Brain (organoid and tissue), 16 donors: ENCODE measurements at places on chromosomes 3 and 15. TPM values are rescaled to one million over a fixed set of nuclear protein-coding genes. Genes with fewer than 3 reads are reported as not detected.

Gene MANF
- polyA plus RNA-seq, result 60.3 TPM

GRCh38 chr3:48930590-48930989 is 11.9 kb downstream of the ARIH2 start:
- no peak for DNase-seq

GRCh38 chr3:11060500-11061251 is 68.1 kb downstream of the SLC6A1 start:
- DNase-seq, result peak; percentile 81

Gene NMB
- 10.5 TPM for polyA plus RNA-seq

DNA sequence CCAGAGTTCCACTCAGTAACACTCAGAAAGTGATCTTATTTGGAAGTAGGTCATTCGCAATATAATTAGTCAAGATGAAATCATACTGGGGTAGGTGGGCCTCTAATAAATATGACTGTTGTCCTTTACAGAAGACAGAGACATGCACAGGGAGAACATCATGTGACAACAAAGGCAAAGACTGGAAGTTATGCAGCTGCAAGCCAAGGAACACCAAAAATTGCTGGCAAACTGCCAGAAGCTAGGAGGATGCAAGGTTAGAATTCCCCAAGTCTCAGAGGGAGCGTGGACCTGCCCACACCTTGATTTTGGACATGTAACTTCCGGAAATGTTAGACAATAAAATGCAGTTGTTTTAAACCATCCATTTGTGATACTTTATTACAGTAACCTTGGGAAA is 471.5 kb upstream of the AGTR1 start:
- no peak for DNase-seq

- no peak for DNase-seq
These were observed 31.5 kb upstream of the LAMP3 start for GRCh38 chr3:183193762-183194689.

GRCh38 chr3:106343811-106344210 is 475.0 kb upstream of the CBLB start:
- DNase-seq, result no peak

- DNase-seq, result no peak
These were observed 92.7 kb downstream of the SEC22A start for GRCh38 chr3:123294296-123294938.

GRCh38 chr3:174777813-174778212 is 81.3 kb upstream of the NAALADL2 start:
- DNase-seq, result no peak

Gene DNAH1
- polyA plus RNA-seq, result 1.8 TPM

- DNase-seq, result no peak
These were observed 1113.2 kb downstream of the IGSF11 start for GRCh38 chr3:117921411-117921810.

Gene KCNMB2
- 22.3 TPM for polyA plus RNA-seq

Gene NMNAT3
- polyA plus RNA-seq, result 28.1 TPM

Gene ANKRD34C
- 0.20 TPM for polyA plus RNA-seq

DNA sequence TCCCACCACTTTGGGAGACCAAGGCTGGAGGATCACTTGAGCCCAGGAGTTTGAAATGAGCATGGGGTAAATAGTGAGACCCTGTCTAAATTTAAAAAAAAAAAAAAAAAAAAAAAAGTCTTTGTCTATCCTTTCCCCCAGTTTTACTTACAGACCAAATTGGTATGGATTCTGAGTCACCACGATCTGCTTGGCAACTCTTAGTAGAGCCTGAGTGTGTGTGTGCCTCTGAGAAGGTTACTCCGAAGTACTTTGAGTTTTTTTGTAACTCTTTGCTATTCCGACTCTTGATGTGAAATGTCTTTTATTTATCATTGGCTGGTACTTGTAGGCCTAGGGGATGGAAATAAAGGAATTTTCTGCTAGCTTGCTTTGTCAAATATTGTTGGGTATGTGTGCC is 63.3 kb downstream of the RBM6 start:
- no peak for DNase-seq

Gene CACNA2D2
- polyA plus RNA-seq, result 3.0 TPM

Gene CFAP92
- 0.27 TPM for polyA plus RNA-seq

Gene CCDC33
- 0.46 TPM for polyA plus RNA-seq

Gene CIDEC
- polyA plus RNA-seq, result not detected

GRCh38 chr3:88775026-88775690 is 332.3 kb upstream of the EPHA3 start:
- no peak for DNase-seq

DNA sequence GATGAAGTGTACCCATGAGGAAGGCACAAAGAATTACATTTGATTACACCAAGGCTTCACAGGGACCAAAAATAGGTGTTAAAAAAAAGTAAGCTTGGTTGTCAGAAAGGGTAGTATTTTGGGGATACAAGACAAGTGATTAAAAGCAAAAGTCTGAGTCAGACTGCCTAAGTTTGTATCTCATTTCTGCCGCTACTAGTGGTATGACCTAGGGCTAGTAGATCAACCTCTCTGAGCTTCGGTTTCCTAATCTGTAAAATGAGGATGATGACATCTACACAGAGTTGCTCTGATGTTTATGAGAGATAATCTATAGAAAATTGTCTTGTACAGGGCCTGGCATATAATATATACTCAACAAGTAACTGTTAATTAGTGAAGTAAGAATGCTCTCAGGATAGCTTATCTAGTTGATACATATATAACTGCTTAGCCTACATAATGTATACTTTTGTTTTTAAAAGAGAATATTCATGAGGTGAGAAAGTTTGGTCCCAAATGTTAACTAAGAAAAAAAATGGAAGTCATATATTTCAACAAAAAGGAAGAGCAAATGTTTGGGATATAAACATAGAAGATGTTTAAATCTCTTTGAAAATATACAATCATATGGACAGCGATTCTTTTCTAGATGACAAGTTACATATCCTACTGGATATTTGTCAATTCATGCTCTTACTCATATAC is 163.0 kb upstream of the SLC2A2 start:
- DNase-seq, result no peak

DNA sequence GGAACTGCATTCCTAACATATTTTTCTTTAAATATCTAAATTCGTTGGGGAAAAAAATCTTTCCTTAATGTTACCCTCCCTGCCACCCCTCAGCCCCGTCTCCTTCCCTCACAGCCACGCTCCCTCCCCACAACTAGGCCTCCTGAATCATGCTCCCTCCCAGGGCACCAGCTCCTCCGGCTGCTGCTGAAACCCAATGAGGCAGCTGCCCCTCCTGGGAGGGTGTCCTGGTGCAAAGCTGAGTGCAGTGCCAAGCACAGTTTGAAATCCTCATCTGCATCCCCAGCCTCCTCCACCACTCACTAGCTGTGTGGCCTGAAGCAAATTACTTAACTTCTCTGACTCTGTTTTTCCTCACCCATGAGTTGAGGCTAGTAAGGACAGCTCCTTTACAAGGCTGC is 2.7 kb upstream of the NR2E3 start:
- no peak for DNase-seq

DNA sequence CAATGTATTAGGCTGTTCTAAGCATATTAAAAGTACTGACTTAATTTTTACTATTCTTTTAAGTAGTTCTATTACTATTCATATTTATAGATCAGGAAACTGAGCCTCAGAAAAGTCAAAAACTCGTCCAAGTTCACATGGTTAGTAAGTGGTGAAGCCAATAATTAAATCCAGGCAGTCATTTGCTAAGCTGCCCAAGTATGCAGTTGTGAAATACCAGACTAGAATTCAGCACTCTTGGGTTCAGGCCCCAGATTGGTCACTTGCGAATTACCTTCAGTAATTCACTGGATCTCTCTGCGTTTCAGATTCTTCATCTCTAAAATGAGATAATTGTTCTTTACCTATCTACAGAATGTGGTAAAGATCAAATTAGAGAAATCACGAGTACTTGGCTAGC is 161.9 kb upstream of the CADPS start:
- DNase-seq, result no peak

Gene CILP
- polyA plus RNA-seq, result not detected

DNA sequence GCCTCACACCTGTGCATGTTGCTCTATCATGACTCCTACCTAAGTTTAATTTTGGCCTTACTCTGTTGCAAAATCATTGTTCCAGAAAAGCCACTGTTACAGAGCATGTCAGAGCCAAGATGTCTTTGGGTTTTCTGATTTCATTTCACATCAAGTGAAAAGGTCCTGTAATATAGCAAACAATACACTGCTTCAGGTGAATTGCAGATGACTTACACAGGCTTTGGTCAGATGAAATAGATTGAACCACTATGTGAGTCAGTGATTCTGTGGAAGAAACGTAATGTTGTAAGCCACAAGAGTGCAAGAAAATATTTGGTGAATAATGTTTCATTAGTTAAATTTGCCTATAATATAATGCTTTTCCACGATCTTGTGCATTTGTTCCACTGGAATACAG is 22.7 kb downstream of the EBLN2 start:
- no peak for DNase-seq

Gene ACSBG1
- 34.7 TPM for polyA plus RNA-seq

Gene CD276
- polyA plus RNA-seq, result 94.2 TPM

- DNase-seq, result no peak
These were observed 7.5 kb downstream of the SOX14 start for GRCh38 chr3:137771401-137772213.

Gene SLC9C1
- not detected for polyA plus RNA-seq

DNA sequence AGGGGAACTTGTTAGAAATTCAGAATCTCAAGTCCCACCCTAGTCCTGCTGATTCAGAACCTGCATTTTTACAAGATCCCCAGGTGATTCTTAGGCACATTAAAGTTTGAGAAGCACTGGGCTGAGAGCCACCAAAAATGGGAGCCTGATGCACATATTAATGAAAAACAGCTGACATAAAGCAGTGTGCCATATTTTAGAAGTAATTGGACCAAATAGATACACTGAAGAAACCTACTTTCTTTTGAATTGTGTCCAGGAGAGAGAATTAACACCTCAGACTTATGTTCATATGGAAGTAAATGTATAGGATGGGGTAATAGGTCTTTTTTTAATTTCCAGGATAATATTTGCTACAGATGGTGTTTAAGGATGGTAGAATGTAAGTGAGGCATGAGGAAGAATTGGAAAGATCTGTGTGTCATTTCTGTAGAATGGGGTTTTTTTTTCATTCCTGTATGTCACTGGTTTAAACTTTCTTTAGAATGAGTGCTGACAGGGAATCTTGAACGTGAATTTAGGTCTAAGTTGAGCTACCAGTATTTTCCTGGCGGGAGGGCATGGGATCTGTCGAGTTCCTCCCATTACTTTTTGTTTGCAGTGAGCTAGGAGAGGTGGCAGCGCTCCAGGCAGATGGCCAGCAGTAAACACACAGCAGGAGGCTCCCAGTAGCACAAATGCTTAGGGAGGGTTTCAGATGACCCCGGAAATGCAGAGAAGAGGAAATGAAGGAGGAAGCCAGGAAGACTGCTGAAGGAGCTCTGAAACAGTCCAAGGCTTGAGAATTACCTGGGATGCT is 185.6 kb downstream of the PLCL2 start:
- DNase-seq, result peak; percentile 75

GRCh38 chr15:90054618-90055097 is 47.6 kb downstream of the IDH2 start:
- peak; percentile 81 for DNase-seq

DNA sequence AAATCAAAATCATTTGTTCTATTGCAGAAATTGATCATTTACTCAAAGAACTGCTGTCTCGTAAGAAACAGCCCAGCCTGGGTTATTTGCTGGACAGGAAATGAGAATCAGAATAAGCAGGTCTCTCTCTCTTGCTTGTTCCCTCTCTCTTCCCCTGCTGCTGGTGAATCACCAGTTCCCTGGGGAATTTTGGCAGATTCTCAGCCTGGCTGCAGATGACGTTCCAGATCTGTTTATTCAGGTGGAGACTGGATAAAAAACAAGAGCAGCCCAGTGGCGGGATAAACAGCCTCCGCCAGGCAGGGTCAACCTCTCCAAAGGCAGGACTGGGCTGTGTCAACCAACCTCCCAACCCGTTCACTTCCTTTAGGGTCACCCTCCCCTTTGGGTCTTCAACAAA is 72.1 kb downstream of the LRIG1 start:
- DNase-seq, result peak; percentile 70

DNA sequence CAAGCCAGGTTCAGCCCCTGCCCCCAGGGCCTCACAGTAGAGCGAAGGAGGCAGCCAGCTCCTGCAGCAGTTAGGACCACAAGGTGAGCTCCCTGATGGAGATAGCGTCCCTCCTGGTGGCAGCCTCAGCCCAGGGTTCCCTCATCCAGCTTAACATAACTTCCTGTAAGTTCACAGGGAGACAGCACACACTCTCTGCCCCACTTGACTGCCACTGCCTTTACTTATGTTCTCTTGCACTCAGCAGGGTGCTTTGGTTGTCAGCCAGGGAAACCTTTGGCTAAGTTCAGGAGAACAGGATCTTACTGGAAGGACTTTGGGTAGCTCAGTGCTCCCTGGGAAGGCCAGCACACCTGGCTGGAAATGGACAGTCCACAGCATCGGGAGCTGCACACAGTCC is 10.9 kb downstream of the KBTBD13 start:
- DNase-seq, result no peak

DNA sequence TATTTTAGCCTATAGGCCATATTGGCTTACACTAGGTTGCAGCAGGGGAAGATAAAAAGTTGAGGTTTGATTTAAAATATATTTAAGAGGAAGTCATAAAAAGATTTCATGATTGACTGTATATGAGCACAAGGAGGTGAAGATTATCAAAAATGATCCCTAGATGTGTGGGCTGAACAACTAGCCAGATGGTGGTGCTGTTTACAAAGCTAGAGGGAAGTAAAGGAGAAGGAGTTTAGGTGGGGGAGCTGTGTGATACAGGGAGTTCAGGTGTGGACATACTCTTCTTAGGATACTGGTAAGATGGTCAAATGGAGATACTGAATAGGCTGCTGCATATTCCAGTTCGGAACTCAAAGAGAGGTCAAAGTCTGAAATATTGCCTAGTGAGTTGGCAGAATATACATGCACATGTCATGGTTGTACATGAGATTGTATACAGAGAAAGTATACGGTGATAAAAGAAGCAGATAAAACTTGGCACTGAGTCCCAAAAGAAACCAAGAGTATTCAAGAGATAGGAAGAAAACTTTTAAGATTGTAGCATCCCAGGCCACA is 727.8 kb downstream of the NLGN1 start:
- DNase-seq, result peak; percentile 21

- DNase-seq, result no peak
These were observed 177.2 kb downstream of the TP63 start for GRCh38 chr3:189808246-189809007.

GRCh38 chr3:156148345-156148945 is 28.1 kb downstream of the KCNAB1 start:
- no peak for DNase-seq

DNA sequence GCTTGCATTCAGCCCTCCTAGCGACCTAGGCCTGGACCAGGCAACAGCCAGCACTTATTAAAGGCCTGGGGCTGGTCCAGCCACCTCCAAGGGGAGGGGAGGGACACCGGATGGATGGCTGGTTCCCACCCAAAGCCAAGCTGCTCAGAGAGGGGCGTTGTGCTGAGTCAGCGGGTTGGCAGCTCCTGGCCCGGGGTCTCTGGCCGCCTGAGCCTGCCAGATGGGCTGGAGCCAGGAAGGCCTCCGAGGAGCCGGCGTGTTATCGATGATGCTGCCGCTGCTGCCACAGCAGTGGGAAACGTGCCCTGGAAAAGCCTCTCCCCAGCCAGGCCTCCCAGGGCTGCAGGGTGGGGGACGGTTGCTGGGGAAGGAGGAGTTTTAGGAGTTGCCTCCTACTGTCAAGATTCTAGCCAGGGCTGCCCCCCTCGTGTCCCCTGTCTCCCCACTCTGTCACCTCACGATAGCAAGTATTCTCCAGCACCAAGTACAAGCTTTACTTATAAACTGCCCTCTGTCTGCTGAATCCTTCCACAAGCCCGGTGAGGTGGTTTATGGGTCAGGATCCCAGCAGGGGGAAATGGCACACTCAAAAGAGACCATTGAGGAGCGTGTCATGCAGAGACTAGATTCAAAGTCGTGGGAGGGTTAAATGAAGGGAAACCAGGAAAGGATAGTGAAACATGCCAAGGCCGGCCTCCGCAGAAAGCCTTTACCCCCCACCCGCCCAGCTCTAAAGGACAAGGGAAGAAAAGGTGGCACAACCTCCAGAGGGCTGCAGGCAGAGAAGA is 43.2 kb upstream of the TSEN2 start:
- DNase-seq, result peak; percentile 24
